ENCODE measurements at places on chromosomes 3 and 15.

GRCh38 chr3:107456501-107456900 is 66.3 kb upstream of the BBX start:
- DNase-seq, result no peak

- DNase-seq, result peak; percentile 56
Observed at GRCh38 chr3:162538906-162539305, 1042.3 kb downstream of the OTOL1 start.

DNA sequence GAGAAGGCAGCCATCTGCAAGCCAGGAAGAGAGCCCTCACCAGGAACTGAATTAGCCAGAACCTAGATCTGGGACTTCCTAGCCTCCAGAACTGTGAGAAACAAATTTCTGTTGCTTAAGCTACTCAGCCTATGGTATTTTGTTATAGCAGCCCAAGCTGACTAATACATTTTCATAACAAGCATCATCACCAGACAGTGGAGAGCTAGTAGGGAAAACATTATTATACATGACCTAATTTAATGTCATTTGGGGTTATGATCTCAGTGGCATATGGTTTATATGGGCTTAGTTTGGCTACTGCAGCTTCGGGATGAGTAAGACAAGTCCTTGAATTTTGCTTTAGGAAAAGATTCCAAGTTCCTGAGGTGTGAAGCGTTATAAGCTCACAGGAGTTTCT is 35.6 kb downstream of the LNP1 start:
- no peak for DNase-seq

DNA sequence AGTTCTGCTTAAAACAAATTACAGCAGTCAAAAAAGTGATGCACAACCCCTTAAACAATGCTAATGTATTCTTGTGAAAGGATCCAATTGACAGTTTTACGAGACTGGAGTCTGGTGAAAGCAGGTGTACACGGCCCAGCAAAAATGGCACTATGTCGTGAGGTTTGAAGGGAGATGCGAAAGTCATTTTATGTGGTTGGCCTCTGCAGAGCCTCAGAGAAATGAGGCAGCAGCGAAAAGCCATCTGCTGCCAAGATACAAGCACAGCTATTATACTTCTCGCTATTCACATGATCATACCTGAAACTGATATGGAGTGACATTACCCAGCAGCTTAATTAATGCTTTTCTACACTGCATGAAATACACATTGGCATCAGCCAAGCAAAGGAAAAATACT is 36.4 kb downstream of the MECOM start:
- DNase-seq, result no peak

GRCh38 chr3:129897026-129897425 is 3.5 kb upstream of the TMCC1 start:
- DNase-seq, result no peak

- no peak for DNase-seq
Observed at GRCh38 chr15:74185710-74186348, 12.3 kb downstream of the ISLR start.

GRCh38 chr15:74193299-74193718 is 9.3 kb downstream of the STRA6 start:
- DNase-seq, result peak; percentile 88

- DNase-seq, result no peak
Observed at GRCh38 chr3:184177331-184177731, 2.7 kb downstream of the AP2M1 start.

DNA sequence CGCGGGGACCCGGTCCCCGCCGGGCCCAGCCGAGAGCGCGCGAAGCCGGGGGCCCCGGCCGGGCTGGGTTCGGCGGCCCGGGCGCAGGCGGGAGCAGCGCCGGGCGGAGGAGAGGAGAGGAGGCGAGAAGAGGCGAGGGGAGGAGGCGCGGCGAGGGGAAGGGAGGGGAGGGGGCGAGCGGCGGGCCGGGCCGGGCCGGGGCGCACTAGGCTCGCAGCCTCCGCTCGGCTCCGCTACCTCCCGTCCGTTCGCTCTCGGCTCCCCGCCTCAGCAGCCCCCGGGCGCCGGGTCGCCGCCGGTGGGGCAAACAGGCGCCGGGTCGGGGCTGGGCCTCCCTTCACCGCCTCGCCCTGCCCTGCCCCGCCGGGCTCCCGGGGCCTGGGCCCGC is 351 bp downstream of the INSYN1 start:
- DNase-seq, result no peak

- DNase-seq, result no peak
Observed at GRCh38 chr15:93803421-93804152, 427.8 kb upstream of the MCTP2 start.

- DNase-seq, result no peak
Observed at GRCh38 chr3:184164648-184165330, 9.6 kb downstream of the DVL3 start.

DNA sequence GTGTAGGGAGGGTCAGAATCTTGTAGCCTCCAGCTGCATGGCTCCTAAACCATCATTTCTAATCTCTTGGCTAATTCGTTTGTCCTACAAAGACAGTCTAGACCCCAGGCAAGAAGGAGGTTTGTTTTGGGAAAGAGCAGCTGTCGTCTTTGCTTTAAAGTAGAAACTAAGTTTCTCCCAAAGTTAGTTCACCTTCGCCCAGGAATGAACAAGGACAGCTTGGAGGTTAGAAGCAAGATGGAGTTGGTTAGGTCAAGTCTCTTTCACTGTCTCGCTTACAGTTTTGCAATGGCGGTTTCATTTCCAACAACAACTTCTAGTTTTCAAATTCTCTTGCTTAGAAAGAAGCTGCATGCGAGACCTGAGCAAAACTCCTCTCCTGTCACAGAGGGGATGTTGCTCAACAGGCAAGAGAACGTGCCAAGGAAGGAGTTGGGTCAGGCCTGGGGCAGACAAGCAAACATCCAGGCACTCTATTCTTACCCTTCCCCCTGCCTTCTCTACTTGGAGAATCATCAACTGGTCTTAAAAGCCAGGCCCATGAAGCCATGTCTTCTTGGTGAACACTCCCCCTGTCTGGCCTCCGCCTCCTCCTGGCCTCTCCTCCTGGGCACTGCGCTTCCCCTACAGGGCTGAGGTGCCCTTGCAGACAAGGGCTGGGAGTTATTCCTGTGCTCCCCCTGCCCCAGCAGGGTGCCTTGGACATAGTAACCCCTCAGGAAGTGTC is 57.6 kb downstream of the TMEM44 start:
- no peak for DNase-seq

DNA sequence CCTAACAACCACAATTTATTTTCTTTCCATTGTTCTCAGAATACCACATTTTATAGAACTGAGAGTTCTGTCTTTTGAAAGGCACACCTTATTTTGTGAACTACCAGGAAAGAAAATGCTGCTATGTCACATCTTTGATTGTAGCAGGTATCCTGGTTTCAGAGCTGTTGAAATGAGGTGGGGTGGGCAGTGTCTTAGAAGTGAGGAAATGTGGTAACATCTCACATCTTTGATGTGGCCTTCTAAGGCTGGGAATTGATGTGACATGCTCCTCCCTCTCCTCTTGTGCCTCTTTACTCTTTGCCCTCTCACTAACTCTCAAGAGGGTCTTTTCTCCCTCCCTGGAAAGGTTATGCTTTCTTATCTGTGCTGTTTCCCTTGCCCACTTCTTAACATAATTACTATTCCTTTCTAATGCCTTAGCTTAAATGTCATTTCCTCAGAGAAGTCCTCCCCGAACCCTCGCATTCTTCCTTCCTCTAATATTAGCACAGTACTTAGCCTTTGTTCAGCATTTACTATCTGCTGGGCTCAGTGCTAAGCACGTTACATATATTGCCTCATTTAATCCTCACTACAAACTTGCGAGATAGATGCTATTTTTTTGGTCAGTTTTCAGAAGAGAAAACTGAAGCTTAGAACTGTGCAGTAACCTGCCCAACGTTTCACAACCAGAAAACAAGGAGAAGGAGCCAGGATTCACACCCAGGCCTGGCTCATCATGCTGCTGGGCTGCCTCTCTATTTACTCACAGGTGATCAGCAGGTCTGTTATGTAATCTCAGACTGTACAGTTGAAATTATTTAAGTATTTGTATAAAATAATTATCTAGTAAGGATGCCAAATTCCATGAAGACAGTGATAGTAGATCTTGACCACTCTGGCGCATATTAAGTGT is 24.0 kb upstream of the SPTSSB start:
- DNase-seq, result no peak

DNA sequence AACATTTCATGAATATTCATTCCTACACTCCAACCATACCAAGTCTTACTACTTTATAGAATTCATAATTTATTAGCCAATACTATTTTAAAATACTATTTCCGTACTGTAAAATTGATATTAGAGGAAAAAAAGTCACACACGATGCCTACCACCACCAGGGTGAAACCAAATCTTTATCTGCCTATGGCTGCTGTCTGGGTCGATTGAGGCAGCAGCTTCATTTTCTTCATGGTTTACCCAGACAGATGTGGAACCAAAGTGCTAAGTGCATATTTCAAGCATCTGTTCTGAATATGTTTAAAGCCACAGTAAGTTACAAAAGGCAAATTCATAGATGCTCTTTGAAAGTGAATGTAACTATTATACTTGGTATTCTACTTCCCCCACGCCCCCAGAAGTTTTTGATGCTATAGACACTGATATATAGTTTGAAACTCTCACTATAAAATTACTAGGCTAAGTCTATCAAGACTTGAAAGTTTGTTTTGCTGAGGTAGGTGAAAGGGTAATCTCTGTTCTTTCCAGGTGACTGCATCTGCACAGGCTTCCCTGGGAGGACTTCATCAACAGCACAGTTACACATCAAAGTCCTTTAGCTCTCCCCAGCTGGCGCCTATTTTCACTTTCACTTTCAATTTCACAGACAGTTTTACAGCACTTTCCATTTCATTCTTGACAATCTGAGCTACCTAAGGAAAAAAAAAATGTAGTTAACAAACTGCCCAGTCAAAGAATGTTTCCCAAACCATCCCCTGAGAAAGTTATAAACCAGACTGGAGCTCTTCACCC is 113.9 kb downstream of the POLQ start:
- DNase-seq, result peak; percentile 11

DNA sequence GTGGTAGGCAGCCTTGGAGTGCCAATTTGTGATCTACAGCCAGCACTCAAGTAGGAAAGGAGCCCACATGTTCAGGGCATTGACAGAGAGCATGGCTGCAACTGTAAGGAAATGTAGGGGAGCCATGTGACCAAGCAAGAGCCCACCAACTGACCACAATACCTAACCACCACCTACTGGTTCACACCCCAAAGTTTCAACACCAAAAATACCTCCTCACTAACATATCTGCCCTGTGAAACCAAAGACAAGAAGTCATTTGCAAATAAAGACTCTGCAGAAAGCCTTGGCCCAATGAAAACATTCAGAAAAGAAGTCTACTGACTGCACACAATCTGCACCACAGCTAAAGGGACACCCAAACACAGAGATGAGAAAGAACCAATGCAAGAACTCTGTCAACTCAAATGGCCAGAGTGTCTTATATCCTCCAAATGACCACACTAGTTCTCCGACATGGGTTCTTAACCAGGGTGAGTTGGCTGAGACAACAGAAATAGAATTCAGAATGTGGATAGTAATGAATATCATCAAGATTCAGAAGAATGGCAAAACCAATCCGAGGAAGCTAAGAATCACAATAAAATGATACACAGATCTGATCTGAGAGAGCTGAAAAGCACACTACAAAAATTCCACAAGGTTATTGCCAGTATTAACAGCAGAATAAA is 40.6 kb downstream of the SLC9C1 start:
- no peak for DNase-seq

GRCh38 chr15:74523982-74524381 is 17.0 kb upstream of the ARID3B start:
- DNase-seq, result no peak

GRCh38 chr3:184472723-184473428 is 88.7 kb upstream of the EPHB3 start:
- no peak for DNase-seq

DNA sequence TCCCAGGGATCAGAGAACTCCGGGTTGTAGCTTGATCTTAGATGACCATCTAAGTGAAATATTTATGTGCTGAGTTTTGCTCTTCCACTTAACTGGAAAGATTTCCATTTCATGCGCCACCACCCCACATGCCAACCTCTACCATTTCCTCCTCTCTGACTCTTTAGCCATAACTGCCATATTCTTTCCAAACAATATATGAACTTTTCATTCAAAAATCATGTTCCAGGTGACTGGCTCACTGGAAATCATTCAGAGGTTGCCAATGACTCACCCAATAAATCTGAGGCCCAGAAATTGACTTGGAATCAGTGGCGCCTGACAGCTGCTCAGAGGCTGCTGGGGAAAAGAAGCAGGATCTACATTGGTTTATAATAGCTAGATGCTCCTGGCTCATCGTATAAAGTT is 31.6 kb upstream of the FAM174B start:
- peak; percentile 75 for DNase-seq

DNA sequence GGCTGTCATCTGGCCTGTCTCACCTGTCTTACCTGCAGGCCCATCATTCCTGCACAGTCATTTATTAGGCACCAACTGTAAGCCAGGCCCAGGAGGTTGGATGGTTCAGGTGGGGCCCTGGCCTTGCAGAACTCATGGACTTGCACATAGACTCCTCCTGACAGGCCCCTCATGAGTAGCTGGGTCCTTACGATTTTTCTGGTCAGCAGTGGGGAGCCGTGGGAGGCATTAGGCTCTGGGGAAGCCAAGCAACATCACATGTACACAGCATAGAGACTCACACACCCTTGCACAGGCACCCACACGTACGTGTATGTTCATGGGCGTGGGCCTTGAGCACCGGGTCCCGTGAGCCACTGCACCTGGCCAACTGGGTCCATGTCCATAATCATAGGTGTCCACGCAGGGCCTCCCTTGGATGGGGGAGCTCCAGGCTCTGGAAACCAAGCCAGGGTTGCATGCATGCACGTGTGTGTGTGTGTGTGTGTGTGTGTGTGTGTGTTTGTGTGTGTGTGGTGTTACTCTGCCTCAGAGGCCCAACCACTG is 20.3 kb downstream of the CISH start:
- DNase-seq, result no peak

DNA sequence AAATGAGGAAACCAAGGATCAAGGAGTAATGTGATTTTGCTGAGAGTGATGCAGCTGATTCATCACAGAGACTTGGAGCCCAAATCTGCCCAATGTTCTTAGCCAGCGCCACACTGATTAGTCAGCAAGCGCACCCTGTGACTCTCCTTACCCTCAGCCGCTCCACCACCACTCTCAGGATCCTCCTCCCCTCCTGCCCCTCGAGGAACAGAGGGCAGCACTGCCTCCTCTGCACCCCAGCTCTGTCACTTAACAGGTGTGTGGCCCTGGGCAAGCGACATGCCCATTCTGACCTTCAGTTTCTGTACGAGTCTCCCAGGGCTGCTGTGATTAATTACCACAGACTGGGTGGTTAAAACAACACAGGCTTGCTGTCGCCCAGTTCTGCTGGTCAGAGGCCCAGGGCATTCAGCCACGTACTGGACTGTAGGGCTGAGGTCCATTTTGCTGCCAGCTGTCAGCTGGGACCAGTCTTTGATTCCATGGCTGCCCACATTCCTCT is 36.1 kb upstream of the HRH1 start:
- no peak for DNase-seq

- no peak for DNase-seq
Observed at GRCh38 chr3:183081459-183082183, 17.7 kb downstream of the MCCC1 start.

DNA sequence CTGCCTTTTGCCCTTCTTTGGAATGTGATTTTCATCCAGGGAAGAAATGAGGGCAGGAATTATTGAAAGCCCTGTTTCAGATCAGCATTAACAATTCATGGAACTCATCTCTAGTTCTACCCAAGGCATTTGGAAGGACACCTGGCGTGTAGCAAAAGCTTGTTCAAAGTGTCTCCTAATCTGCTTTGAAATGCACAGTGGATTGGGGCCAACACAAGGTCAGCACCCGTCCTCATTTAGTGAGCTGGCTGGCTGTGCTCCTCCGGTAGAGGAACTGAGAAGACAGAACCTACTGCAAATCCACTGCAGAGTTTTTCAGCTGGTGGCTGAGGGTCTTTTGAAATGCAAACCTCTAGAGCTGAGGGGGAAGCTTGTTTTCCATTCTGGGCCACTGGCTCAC is 141.6 kb upstream of the STT3B start:
- DNase-seq, result no peak

Measured in retinal pigment epithelial cell (primary cell).